ENCODE measurements at places on chromosomes 6 and 20.

GRCh38 chr20:33612001-33612400, 50.1 kb upstream of the C20orf144 start:
- no peak for DNase-seq

DNA sequence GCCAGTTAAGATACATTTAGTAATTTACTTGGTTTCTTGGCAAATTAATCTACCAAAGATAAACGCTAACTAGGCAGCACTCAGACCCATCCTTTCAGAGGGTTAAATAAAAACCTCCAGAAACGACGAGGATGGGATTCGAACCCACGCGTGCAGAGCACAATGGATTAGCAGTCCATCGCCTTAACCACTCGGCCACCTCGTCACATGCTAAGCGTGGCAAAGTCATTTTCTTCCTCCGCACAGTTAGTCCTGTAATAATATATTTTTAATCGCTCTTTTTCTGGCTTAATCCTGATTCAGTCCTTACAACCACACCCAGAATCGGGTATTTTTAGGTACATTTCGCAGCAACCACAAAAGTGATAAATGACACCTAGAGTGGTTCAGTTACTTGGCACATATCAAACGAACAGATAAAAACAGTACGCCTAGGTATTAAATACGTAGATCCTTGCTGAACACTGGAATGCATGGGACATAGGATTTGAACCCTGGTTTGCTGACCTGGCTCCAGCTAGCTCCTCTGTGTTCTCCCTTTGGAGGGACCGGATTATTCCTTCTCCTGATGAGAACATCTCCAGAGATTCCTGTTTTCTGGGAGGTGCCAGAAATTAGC, 71.6 kb downstream of the GPX5 start:
- DNase-seq = no peak

GRCh38 chr20:58092871-58093270, 135.6 kb downstream of the ANKRD60 start:
- DNase-seq = no peak

DNA sequence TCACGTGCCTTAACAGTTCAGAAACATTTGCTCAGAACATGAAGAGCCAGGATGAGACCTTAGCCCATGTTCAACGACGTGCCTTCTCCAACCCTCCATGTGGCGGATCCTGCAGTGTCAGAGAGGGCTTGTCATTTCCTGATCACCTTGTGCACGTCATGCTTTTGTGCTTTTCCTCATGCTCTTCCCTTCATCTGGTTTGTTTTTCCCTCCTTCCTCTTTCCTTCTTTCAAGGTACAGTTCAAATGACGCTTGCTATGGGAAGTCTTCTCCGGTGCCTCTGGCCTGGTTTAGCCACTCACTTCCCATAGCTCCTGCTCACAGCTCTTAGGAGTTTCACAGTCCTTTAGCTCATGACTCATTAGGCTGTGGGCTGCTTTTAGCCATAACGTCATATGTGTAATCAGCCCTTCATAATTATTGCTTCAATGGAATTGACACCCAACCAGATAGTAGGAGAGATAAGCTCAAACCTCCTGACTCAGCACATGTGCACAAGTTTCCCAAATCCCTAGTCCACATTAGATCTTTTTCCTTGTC, 102.7 kb upstream of the CNKSR3 start:
- DNase-seq = no peak

DNA sequence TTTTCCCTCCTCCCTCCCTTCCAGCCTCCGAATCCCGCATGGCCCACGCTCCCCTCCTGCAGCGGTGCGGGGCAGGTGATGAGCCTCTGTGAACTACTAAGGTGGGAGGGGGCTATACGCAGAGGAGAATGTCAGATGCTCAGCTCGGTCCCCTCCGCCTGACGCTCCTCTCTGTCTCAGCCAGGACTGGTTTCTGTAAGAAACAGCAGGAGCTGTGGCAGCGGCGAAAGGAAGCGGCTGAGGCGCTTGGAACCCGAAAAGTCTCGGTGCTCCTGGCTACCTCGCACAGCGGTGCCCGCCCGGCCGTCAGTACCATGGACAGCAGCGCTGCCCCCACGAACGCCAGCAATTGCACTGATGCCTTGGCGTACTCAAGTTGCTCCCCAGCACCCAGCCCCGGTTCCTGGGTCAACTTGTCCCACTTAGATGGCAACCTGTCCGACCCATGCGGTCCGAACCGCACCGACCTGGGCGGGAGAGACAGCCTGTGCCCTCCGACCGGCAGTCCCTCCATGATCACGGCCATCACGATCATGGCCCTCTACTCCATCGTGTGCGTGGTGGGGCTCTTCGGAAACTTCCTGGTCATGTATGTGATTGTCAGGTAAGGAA, at the start of gene OPRM1:
Gene OPRM1, plus strand, starts transcription at position 10 of the 612 bp plus-strand sequence. Its CDS starts 305 bp downstream, at position 315.
- DNase-seq = peak; percentile 1

DNA sequence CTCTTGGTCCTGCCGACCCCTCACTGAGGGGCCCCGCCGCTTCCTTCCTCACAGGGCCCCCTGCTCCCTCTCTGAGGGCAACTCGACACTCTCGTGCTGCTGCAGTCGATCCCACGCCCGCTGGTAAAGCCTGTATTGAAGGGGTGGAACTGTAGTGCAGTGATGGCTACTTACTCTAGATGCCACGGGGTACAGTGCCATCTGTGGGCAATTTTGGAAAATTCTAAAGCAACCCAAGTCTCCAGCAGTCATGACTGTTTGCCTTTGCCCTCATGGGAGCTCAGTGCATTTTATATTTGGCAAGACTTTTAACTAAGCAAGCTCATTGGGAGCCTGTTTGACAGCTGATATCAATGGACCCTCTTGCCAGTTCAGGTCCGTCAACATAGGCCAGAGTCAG, 6.5 kb upstream of the C6orf136 start:
- DNase-seq = no peak

DNA sequence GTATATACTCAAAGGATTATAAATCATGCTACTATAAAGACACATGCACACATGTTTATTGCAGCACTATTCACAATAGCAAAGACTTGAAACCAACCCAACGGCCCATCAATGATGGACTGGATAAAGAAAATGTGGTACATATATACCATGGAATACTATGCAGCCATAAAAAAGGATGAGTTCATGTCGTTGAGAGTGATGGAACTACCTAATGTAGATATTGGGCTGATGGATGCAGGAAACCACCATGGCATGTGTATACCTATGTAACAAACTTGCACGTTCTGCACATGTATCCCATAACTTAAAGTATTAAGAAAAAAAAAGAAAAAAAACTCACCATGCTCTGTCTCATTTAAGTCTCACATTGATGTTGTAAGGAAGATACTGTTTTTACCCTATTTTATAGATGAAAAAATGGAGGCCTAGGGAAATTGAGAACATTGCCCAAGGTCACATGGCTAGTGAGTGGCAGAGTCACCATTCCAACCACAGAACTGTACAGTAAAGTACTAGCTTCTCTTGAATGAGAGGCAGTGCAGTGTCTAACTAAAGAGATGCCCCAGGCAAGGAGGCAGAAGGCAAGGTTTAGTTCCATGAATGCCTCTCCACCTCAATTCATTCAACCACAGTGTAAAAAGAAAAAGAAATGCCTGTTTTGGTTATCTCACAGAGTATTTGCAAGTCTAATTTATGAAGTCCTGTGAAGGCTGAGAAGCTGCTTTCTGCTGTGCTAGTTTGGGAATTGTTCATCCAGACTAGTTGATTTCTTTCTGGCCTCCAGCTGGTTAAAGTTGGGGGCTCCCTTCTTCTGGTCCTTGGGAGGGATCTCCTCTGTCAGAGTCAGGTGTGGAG, 68.2 kb downstream of the FIG4 start:
- no peak for DNase-seq

DNA sequence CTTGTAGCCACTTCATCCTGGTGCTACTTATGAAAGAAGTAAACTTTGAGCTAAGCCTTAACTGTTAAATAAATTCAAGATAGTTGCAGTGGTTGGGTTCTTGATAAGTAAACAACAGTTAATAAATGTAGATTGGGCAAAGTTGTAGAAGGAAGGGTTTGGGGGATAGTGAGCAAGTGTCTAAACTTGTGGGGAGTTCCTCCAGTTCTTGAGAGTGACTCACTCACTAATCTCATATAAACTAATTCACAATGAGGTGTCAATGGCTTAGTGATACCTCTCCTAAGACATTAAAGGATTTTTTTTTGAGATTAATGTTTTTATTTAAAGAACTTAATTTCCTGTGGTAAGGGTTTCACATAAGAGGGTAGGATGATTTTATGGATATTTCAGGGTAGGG, 507.4 kb downstream of the BMP2 start:
- no peak for DNase-seq

DNA sequence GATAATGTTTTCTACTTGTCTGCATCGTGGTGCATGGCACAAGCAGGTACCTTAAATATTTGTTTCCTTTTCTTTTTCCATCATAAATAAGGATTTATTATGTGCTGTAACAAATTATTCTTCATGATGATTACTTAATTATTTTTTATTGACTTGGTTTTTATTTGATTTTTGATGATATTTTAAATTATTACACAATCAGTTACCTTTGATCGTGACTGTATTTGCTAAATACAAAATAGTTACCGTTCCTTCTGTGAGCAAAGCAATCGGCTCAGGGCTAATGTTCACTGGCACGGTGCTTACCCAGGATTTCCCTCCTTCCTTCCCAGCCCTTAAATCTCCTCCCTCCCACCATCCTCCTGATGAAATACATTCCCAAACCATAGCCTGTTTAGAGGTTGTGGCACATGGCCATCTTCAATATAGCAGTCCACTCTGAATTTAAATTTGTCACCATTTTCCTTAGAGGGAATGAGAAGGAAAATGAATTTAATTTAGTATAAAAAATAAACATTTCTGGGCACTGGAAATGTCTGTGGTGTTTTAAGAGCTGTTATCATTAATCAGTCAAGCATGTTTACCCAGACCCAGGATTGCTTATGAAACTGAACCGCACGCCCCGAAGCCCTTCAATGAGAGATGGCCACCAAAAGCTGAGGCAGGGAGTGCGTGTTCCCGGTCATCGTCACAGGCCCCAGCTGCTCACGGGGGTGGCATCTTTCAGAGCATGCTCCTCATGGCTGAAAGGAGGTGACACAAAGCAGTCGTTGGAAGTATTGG, 23.0 kb upstream of the EXOC2 start:
- DNase-seq = no peak

GRCh38 chr20:23879811-23880374, 345 bp upstream of the CST5 start:
- DNase-seq = no peak

DNA sequence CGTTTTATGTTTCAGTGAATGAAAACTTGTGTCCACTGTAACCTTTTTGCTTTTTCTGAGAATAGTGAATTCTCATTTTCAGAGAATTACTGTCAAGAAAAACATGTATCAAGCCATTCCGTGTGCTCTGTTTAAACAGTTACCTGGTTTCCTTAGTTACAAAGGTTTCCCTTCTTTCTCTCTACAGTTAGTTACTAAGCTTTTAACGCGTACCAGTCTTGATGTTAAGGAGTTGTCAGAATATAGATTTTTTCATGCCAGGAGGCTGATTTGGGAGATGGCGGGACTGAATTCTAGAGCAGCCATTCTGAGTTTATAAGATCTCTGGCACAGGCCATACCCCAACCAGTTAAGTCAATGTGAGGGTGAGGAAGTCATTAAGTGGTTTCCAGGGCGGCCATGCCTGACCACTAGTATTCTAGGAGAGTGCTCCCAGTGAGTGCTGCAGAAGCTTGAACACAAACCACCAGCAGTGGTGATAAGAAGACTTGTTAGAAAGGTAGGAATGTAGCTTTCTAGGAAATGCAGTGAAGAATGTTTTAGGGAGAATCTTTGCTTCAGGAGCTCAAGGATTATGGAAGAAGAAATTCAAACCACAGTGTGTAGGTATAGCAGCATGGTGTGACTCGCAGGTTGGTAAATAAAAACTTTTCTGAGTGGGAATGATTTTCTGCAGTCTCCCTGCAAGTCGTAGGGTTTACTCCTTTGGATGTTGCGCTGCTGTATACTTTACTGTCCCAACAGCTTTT, 112.9 kb downstream of the JARID2 start:
- no peak for DNase-seq

GRCh38 chr6:41625442-41625841, 12.8 kb upstream of the MDFI start:
- DNase-seq = no peak

- DNase-seq = peak; percentile 38
Observed at GRCh38 chr6:33904050-33904746, 100.4 kb upstream of the MLN start.

GRCh38 chr6:90953405-90954161, 366.7 kb upstream of the MAP3K7 start:
- no peak for DNase-seq

- no peak for DNase-seq
Observed at GRCh38 chr20:19562426-19562825, 195.6 kb upstream of the RIN2 start.

- no peak for DNase-seq
Observed at GRCh38 chr20:20224806-20225205, 143.1 kb upstream of the INSM1 start.

GRCh38 chr20:51169813-51170212, 146.9 kb upstream of the KCNG1 start:
- DNase-seq = no peak

DNA sequence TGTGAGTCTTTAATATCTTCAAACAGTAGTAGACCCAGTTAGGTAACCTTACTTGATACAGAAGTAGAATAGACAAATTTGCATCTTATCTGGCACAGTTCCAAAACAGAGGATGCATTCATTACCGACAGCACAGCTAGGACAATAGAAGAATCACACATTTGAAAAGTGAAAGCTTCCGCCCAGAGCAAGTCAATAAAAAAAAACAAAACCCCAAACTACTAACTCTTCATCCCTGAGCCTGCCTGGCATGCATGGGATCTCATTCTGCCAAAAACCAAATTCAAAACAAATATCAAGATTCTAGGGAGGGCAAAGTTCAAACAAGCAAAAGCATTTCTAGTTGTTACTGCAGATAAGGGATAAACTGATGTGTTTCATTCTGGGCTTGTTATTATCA, 235.4 kb downstream of the BTBD9 start:
- DNase-seq = no peak

GRCh38 chr6:153099636-153100035, 31.4 kb downstream of the RGS17 start:
- DNase-seq = no peak

DNA sequence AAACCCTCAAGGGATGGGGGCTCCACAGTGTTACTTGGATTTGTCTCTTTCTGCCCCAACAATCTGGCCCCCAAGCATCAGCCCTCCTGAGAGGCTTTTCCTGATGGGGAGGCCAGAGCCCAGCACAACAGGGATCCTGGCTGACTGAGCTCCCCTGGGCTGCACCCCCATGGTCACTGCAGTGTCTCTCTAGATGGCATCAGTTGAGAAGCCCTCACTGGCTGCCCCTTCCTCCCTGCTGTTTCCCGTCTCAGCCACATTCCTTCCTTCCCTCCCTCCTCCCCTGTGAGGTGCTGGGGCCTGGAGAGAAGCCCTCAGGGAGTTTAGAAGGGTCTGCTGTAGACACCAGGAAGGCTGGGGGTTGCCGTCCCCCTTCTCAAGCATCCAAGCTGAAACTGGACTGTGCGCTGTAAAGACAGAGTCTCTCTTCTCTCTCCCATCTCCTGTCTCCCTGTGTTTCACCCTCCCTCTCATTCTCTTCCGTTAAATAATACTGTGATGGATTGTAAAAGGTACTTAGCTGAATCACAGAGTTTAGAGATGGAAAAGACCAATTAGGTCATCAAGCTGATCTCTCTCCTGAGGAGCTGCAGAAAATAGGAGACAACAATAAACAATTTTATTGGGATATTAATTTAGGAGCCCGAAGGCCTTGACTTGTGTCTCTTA, 29.7 kb downstream of the SAYSD1 start:
- no peak for DNase-seq

- no peak for DNase-seq
Observed at GRCh38 chr6:37068356-37069270, 63.2 kb downstream of the FGD2 start.

- no peak for DNase-seq
Observed at GRCh38 chr6:148345578-148345977, 2.9 kb downstream of the SASH1 start.

Measured in activated CD4-positive, alpha-beta T cell treated with anti-CD3 and anti-CD28 coated beads for 4 hours (primary cell).